ENCODE measurements at places on chromosomes 6 and 20. TPM values are rescaled to one million over a fixed set of nuclear protein-coding genes. Genes with fewer than 3 reads are reported as not detected.

GRCh38 chr6:134178161-134179044 is 126.0 kb upstream of the SLC2A12 start:
- H3K4me3 ChIP-seq, result no peak overlapping the region
- H3K27me3 ChIP-seq, result no peaks in the 10 kb centered on the region
- peak; percentile 13 for DNase-seq
- peaks cover 13% of the 10 kb centered on the region for H3K4me1 ChIP-seq
- no peak overlapping the region for H3K27ac ChIP-seq

- peak; percentile 63 for DNase-seq
- no peaks in the 10 kb centered on the region for H3K36me3 ChIP-seq
- peaks cover 97% of the 10 kb centered on the region for H3K4me1 ChIP-seq
- peak overlapping the region; percentile 96 for H3K27ac ChIP-seq
These were observed 10.4 kb upstream of the TRIB3 start for GRCh38 chr20:370151-370600.

- no peaks in the 10 kb centered on the region for H3K36me3 ChIP-seq
- H3K4me1 ChIP-seq, result no peaks in the 10 kb centered on the region
- no peak overlapping the region for H3K27ac ChIP-seq
- no peaks in the 10 kb centered on the region for H3K27me3 ChIP-seq
- no peak for DNase-seq
These were observed 64.5 kb downstream of the CTNNBL1 start for GRCh38 chr20:37758332-37758731.

- H3K27me3 ChIP-seq, result peaks cover 84% of the 10 kb centered on the region
- H3K27ac ChIP-seq, result no peak overlapping the region
- H3K4me3 ChIP-seq, result no peak overlapping the region
- no peaks in the 10 kb centered on the region for H3K36me3 ChIP-seq
These were observed 21.7 kb downstream of the TMC2 start for GRCh38 chr20:2557873-2558580.

GRCh38 chr6:1840491-1841121 is 230.9 kb downstream of the FOXC1 start:
- no peaks in the 10 kb centered on the region for H3K36me3 ChIP-seq
- no peaks in the 10 kb centered on the region for H3K27me3 ChIP-seq
- no peak for DNase-seq
- H3K4me3 ChIP-seq, result no peak overlapping the region

Gene POU5F1
- total RNA-seq, result 1.4 TPM

GRCh38 chr6:26305641-26305969 is 59.4 kb upstream of the BTN3A2 start:
- no peaks in the 10 kb centered on the region for H3K27me3 ChIP-seq
- H3K27ac ChIP-seq, result peak overlapping the region; percentile 96
- H3K36me3 ChIP-seq, result no peaks in the 10 kb centered on the region

DNA sequence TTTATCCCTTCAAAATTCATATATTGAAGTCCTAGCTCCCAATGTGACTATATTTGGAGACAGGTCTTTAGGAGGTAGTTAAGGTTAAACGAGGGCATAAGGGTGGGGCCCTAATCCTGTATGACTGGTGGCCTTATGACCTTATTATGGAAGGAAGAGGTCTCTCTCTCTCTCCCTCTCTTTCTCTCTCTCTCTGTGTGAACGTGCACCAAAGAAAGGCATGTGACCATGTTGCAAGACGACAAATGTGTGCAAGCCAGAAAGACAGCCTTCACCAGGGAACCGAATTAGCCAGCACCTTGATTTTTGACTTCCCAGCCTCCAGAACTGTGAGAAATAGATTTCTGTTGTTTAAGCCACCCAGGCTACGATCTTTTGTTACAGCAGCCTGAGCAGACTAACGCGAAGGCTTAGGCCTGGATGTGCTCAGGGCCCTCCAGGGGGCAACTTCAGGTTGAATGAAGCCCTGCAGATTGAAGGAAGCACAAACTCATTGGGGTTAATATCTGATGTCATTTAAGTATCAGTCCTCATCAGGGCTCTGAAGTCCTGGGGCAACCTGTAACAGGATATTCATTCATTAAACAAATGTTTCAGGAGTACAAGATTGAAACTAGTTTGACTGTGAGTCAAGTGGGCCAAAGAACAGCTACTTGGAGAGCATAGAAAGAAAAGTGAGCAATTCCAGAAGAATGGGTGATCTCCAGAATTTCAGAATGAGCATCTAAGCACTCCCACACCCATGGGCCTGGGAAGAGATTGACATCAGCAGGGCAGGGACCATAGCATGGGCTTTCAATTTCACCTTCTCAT is 157.4 kb upstream of the TNFAIP3 start:
- DNase-seq, result no peak
- H3K27me3 ChIP-seq, result no peaks in the 10 kb centered on the region
- H3K27ac ChIP-seq, result peak overlapping the region; percentile 89
- no peaks in the 10 kb centered on the region for H3K36me3 ChIP-seq

GRCh38 chr6:146985111-146985510 is 219.1 kb upstream of the STXBP5 start:
- H3K27me3 ChIP-seq, result no peaks in the 10 kb centered on the region
- no peak overlapping the region for H3K27ac ChIP-seq
- H3K36me3 ChIP-seq, result no peaks in the 10 kb centered on the region
- DNase-seq, result no peak
- H3K4me1 ChIP-seq, result peaks cover 12% of the 10 kb centered on the region

GRCh38 chr20:37968841-37969401 is 64.3 kb downstream of the TTI1 start:
- no peaks in the 10 kb centered on the region for H3K4me1 ChIP-seq
- no peak for DNase-seq
- H3K4me3 ChIP-seq, result no peak overlapping the region
- H3K36me3 ChIP-seq, result no peaks in the 10 kb centered on the region
- H3K27me3 ChIP-seq, result peaks cover 33% of the 10 kb centered on the region

Gene FLRT3
- 0.70 TPM for total RNA-seq

Data from PC-9 (cell line).